ENCODE measurements at places on chromosomes 1 and 21.

- no peak for DNase-seq
These were observed 7.2 kb upstream of the TACSTD2 start for GRCh38 chr1:58584082-58584895.

- no peak for DNase-seq
These were observed 167.1 kb downstream of the ATP6V1G3 start for GRCh38 chr1:198373376-198373775.

- no peak for DNase-seq
These were observed 8.4 kb upstream of the TNNI1 start for GRCh38 chr1:201429736-201430501.

DNA sequence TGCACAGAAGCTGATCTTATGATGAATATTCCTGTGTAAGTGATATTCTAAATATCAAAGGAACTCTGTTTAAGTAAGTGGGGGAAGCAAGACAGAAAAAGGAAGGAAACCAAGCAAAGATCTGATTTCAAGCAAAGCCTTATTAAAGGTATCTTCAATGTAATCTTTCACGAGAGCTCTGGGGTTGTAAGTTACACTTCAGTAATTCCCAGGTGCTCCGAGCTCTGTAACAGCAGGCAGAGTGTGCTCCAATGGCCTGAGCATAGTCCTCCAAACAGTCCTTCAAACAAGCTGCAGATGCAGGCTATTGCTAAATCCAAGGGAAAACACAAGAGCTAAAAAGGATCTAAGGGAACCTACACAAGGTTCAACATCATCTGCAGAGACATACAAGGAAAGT is 949.7 kb upstream of the TMPRSS15 start:
- DNase-seq = no peak

DNA sequence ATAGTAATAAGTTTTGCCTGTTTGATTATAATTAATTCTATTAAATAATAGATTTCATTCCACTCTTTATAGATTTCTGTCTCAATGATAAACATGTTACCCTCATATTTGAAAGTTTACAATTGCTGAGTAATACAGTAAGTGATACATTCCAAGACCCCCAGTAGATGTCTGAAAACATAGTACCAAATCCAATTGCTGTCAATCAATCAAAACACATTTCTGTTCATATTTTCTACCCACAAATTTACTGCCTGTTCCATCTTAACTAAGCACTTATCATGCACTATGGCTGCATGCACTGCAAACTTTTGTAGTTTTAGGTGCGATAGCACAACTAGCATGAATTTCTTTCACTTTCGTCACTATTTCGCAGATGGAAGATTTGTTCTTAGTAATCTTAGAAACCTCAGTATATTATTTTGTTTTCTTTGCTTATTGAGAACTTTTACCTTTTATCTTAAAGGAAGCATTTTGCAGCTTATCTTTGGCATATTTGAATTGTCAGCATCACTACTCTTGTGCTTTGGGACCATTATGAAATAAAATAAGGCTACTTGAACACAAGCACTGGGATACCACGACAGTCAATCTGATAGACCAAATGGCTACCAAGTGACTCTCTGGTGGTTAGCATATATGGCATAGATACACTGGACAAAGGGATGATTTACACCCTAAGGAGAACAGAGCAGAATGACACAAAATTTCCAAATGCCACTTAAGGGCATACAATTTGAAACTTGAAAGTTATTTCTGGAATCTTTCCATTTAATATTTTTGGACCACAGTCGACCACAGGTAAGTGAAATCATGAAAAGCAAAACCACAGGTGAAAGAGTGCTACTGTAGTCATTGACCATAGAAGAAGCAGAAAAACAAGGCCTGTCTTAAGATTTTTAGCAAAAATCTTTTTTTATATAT is 67.6 kb downstream of the RGS13 start:
- no peak for DNase-seq

GRCh38 chr1:19764848-19765247 is 34.9 kb downstream of the TMCO4 start:
- DNase-seq = no peak

DNA sequence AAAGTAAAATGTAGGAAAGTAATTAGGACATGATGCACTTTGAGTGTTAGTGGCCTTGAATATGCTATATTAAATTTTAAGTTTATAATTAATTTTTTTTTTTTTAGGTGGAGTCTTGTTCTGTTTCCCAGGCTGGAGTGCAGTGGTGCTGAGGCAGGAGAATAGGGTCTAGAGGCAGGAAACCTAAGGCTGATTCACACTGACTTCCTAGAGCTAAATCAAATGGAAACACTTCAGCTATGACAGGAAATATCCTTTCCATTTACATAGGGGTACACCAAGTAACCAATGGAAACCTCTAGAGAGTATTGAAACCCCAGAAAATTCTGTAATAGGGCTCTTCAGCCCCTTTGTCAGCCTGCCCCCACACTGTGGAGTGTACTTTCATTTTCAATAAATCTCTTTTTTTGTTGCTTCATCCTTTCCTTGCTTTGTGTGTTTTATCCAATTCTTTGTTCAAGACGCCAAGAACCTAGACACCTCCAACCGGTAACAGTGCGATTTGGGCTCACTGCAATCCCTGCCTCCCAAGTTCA is 17.9 kb upstream of the THRAP3 start:
- no peak for DNase-seq
